Muscle of leg (tissue), 16 donors: ENCODE measurements at places on chromosomes 16 and 17. TPM values are rescaled to one million over a fixed set of nuclear protein-coding genes. Genes with fewer than 3 reads are reported as not detected.
A peak's percentile ranks its signal among the peaks of the same experiment; 100 is the strongest.

DNA sequence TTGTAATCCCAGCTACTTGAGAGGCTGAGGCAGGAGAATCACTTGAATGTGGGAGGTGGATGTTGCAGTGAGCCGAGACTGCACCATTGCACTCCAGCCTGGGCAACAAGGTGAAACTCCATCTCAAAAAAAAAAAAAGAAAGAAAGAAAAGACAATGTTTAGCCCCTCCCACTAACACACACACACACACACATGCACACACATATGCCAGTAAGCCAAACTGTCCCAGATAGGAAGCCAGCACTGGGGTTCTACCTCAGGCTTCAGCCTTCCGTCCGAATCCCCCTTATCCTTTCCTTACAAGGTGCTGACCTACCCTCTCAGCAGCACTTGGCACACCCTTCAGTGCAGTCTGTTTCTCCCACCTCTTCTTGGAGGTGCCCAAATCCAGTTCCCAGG lies 8.7 kb upstream of the KCNH6 start:
- no peak for DNase-seq

DNA sequence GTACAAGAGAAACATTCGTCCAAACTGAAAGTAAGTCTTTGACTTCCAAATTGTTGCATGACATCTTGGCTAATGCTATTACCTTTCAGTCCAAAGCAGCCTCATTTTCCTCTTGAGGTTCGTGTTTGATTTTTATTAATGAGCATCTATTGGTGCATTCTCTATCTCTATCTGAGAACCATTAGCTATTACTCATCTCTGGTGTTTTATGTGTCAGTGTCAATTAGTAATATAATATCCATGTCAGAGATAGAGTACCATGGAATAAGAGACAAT lies 388.1 kb upstream of the GOT2 start:
- no peak for DNase-seq

GRCh38 chr16:59170099-59170712 lies 436.1 kb upstream of the GOT2 start:
- DNase-seq, result peak; percentile 3

GRCh38 chr17:56785997-56786680 lies 47.6 kb downstream of the C17orf67 start:
- no peak for DNase-seq

DNA sequence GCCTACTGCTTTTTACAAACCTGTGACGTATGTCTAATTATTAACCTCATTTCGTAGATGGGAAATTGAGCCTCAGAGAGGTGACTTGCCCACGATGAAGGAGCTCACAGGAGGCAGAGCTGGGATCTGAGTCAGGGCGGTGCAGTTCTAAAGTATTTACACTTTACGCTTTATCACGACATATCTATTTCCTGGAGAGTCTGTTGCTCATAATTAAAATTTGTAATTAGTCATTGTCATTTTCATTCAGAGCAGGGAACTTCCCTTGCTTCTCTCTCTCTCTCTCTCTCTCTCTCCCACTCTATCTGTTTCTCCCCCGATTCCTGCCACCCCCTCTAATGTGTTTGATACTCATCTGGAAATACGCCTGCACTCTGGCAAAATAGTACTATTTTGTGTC lies 5.9 kb downstream of the SLC5A11 start:
- no peak for DNase-seq

- DNase-seq, result no peak
These were observed 4.3 kb upstream of the CAPN15 start for GRCh38 chr16:523097-523741.

DNA sequence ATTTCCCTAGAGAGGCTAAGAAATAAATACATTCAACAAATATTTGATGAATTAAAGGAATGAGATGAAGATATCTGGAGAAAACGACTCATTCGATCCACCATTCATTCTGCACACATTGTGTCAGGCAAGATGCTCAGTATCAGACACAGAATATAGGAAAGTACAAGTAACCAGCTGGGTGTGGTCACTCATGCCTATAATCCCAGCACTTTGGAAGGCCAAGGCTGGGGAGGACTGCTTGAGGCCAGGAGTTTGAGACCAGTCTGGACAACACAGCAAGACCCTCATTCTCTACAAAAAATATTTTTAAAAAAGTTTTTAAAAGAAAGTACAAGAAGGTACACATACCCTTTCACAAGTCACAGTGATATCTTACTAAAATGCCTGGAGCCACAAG lies 42.3 kb downstream of the CRLF3 start:
- DNase-seq, result no peak

- peak; percentile 51 for DNase-seq
These were observed 8.4 kb upstream of the SLC47A2 start for GRCh38 chr17:19724501-19725420.

- DNase-seq, result no peak
These were observed 5.6 kb downstream of the CPNE7 start for GRCh38 chr16:89581045-89581695.

DNA sequence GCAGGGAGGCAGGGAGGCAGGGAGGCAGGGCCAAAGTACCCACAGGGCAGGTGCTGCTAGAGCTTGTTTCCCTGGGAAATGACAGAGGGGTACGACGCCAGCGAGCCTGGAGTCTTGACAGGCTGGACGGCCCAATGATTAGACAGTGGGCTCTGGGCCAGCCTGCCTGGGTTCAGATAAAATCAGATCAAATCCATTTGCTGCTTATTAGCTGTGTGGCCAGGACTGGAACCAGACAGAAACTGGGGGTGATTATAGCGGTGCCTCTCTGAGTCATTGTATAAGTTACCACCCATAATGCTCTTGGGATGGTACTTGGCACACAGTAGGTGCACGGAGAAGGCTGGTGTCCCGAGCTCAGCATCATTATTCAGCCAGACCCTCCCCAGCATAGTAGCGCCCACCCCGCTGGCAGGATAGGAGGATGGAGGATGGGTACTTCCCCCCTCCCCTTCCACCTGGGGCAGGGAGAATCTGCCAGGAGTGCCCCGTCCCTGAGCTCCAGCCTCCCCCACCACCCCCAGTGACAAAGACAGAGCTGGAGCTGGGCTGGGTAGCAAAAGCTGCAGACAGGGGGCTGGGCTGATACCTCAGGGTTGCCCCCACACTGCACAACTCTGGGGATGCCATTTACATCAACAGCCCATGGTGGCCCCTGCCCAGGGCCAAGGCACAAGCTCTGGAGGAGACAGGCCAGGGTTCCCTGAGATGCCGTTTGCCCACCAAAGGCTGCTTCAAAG lies 77.6 kb upstream of the TNRC6C start:
- no peak for DNase-seq

ALDH3A1 gene
- 0.18 TPM for total RNA-seq

CBX2 gene
- 6.1 TPM for total RNA-seq

DNA sequence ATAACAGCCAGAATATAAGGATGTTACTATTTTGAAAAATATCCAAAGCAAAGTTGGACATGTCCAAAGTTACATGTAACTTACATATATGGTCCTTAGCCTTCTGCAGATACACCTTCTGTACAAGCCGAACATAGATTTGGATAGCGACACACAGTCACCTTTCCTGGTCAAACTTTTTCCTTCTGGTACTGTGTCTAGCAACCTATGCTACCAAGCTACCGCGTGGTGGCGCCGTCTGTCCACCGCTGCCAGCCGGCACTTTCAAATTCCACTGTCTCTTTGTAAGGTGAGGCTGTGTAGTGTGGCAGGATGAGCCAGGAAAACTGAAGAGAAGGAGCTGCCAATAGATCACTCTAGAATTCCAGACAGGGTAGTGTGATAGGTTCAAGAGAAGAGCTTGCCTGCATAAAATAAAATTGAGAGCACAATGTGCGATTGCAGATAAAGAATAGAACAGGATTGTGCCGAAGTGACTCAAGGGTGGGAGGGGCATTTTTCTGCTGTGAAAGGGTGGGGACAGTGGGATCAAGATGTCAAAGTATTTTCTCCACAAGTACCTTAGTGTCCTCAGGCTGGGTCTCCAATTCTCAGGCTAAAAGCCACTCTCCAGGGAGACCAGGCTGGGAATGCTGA lies 366.9 kb downstream of the SLC39A11 start:
- peak; percentile 75 for DNase-seq

DNA sequence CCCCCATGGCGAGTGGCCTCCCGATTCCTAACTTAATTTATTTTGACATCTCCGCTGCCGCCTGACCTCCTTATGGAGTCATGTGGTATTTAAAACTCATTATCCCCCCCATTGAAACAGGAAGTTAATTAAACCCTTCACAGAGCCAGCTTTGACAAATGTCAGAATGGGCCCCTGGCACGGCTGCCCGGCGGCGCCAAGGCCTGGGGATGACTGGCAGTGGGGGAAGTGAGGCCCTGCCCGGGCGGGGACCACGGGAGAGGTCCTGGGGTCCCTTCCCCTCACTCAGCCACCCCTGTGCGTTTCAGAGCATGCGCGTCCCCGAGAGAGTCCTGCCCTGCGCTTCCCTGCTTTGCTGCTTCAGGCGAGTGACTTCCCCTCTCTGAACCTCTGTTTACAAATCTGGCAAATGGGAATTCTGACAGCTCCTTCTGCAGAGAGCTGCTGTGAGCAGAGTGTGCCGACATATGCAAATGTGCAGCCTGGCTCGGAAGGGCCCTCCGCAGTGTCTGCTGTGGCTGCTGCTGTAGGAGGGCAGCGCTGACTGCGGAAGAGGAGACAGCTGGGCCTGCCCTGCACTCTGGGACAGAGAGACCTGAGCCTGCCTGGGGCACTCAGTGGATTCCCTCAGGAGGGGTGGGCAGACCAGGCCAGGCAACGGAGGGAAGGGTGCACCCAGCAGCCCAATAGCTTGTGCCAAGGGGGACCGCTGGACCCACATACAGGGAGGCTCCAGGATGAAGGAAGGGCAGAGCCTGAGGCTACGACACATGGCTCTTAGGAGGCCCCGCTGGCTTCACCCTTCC lies 4.4 kb upstream of the ZFPM1 start:
- no peak for DNase-seq

DNA sequence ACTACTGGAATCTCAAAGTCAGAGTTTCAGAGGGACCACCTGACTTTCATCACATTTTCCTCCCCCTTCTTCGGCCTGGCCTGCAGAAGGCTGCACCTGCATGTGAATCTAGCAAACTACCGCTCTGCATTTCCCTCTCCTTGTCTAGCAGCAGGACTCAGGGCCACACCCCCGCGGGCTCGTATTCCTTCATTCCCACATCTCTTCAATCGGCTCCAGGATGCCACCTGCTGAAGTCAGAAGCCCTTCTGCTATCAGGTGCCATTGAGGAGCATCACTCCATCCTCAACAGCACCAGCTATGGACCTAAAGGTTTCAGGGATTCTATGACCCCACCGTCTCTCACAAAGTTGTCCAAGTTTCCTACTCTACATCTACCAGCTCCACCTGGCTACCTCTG lies 169.5 kb downstream of the VPS53 start:
- no peak for DNase-seq

- DNase-seq, result no peak
These were observed 769.6 kb downstream of the CDH11 start for GRCh38 chr16:64352246-64352645.

GRCh38 chr16:88688013-88688778 lies 1.9 kb upstream of the SNAI3 start:
- peak; percentile 44 for DNase-seq

DOC2A gene
- total RNA-seq, result 0.22 TPM

KCNJ12 gene
- total RNA-seq, result 9.1 TPM

DNA sequence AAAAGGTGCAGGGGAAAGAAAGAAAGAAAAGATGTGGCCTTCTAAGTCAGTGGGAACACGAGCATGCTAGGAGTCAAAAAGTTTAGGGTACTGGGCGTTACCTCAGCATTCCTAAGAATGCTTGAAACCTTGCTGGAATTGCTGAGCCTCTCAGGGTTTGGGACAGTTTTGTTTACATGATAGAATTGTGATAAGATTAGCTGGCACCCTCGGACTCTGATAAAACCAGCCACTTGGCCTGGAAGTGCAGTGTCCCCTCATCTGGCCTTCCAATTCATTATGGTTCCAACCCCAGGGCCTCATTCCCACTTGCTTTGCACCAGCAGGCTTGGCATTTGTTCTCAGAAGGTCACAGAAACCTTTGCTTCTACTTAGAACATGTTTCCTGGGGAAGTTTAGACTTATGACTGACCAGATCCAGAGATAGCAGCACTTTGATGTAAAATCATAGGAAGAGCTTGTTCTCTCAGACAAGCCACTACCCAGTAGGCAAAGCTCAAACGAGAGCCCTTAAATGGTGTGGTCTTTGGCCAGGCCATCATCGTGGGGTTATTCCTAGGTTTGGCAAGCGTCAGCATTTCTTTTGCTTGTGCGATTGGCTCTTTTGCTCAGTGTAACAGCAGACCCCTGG lies 8.0 kb downstream of the SGF29 start:
- DNase-seq, result no peak

GRB2 gene
- total RNA-seq, result 88.4 TPM

GRCh38 chr16:3677994-3678393 lies 23.5 kb downstream of the DNASE1 start:
- no peak for DNase-seq
